ENCODE measurements at places on chromosomes 13 and 19.

GRCh38 chr19:31330237-31330636 lies 19.0 kb downstream of the TSHZ3 start:
- no peak for DNase-seq

DNA sequence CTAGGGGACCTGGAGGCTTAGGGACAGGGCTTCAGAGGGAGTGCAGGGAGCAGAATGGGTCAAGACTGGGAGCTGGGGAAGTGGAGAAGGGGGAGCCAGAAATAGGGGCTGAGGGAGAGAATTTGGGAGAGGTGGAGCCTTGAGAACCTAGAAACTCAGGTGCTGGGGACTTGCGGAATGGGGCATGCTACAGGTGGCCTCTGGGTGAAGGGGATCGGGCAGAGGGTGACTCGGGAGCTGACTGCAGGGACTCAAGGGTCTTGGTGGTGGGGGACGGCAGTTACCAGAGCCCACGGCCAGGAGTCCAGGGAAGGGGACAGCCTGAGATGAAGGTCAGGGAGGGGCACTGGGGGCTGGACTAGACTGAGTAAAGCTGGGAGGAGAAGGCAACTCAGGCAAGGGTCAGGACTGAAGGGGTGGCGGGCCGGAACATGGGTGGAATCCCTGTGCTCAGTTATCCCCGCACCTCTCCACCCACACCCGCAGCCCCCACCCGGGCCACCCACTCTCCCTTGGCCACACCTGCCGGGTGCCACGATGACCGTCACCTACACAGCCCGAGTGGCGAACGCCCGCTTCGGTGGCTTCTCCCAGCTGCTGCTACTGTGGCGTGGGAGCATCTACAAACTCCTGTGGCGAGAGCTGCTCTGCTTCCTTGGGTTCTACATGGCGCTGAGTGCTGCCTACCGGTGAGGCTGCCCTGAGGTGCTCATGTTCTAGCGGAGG lies 628 bp downstream of the BEST2 start:
- DNase-seq: no peak

DNA sequence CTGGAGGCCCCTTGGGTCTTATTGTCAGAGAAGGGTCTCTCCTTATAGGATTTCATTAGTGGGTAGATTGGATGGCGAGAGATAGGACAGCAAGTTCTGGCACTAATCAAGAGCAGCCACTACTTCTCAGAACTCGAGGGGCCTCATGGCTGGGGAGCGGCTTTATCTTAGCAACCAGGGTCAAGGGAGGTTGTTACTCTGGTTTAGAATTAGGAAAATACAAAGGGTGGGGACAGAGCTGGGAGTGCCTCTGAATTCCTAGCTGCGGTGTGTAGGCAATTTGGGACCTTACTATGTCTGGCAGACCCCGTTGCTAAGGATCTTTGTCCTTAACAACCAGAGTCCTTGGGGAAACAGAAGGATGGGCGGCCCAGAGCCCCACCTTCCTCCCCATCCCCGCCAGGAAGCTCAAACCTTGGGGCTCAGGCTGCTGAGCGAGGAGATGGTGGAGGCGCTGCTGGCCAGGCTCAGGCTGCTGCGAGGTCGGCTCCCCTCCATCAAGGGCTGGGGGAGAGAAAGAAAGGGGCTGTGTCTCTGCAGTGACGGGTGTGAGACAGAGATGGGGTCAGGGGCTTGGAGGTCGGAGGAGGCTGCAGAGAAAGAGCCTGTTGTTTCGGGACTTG lies 1.2 kb downstream of the PLEKHA4 start:
- DNase-seq: no peak

- peak; percentile 4 for DNase-seq
Measured at GRCh38 chr13:97028441-97029299, 34.4 kb upstream of the OXGR1 start.

DNA sequence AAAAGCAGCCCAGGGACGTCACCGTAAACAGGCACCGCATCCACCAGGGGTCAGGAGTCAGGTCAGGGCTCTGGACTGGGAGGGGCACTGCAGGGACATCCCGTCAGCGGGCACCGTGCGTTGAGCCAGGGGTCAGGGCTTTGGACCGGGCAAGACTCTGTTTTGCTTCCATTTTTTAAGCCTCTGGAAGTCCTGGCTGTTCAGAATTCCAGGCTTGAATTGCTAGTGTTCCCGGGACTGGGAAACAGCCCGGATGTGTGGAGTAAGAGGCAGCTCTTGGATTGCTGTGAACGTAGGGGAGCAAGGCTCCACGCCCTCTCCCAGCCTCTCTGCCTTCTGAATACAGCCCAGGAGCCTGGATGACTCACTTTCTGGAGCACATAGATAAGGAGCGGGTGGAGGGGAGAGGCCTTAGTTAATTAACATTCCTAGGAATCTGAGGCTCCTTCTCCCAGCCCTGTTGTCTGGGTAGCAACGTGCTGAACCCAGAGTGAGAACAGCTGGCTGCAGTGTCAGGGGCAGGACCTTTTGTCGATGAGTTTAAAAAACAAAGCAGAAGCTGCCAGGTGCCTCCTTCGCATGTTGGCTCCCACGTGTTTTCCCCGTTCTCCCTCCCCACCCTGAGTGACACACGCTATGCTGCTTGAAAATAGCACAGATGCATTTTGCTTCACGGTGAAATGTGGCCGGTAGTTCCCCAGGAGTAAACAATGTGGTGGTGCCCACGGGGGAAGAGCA lies 21.9 kb downstream of the ATP11A start:
- peak; percentile 90 for DNase-seq

DNA sequence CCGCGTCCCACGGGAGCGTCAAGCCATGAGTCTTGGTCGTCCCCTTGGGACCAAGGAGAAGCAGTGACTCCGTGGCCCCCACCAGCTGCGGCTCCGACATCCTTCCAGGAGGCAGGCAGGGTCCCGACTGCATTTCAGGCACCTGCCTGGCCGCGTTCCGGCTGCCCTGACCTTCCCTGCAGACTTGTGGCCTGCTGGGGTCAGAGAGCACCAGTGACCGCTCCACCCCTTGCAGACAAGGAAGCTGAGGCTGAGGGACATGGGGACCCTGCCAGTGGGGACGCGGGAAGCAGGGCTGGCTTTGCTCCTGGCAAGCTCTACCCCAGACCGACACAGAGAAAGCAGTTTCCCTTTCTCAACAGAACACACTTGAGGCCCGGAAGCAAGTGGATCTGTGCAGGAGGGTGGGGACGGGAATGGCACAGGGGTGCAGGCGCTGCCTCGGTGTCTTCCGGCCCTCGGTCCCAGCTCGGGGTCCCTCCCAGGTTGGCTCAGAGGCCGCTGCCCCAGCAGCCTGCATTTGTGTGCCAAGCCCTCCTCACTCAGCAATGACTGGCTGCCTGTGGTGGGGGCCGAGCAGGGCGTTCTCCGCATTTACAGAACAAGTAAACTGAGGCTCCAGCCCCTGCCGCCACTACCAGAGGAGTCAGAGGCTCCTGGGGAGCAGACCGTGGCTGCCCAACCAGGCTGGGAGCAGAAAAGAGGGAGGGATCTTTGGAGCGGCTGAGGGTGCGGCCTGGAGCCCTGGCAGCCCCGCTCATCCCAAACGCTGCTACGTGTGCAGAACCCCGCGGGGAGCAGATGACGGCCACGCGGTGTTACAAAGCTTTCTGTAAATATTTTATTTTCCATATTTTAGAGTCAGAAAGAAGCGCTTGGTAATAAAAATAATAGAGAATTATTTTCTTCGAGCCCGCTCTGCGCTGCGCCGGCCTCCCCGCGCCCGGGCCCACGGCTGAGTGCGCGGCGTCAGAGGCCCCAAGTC lies 43.9 kb downstream of the GAS6 start:
- DNase-seq: no peak

- no peak for DNase-seq
Measured at GRCh38 chr19:48991873-48992580, 1.1 kb downstream of the GYS1 start.

- DNase-seq: peak; percentile 72
Measured at GRCh38 chr19:1243768-1244692, 2.5 kb downstream of the ATP5F1D start.

- DNase-seq: no peak
Measured at GRCh38 chr19:30070968-30071632, 129.1 kb downstream of the URI1 start.

GRCh38 chr13:37446503-37446902 lies 152.1 kb downstream of the POSTN start:
- no peak for DNase-seq

DNA sequence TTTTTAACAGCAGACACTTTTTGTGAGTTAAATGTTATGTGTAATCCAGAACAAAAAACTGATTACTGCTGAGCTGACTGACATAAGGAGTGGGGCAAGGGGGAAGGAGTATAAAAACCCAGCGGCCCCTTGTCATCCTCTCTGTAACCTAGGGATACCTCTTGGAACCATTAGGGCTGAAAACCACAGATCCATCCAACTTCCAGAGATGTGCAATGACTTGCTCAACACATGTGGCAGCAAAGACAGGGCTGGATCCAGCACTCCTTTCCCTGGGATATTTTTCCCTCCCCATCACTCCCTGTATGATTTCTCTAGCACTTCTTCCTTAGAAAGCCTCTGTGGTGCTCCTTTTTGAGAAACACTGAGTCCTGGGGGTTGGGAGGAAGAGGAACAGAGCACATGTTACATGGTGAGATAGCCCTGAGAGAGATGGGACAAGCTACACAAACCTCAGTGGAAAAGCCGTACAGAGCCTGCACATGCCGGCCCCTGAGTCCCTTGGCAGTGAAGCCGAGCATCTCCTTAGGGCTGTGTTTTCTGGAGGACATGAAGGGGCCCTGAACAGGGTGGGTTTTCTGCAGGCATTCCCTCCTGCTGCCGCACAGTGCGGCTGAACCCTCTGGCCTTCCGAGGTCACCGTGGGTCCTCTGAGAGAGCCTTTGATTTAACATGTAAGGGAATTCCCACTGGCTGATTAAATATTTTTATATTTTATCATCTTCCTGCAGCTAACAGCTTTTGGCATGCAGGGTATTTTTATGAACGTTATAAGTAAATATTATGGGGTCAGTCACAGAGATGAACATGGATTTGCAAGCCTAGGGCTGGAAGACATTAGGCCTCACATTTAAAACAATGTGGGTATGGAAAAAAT lies 219.9 kb downstream of the COG6 start:
- DNase-seq: no peak

DNA sequence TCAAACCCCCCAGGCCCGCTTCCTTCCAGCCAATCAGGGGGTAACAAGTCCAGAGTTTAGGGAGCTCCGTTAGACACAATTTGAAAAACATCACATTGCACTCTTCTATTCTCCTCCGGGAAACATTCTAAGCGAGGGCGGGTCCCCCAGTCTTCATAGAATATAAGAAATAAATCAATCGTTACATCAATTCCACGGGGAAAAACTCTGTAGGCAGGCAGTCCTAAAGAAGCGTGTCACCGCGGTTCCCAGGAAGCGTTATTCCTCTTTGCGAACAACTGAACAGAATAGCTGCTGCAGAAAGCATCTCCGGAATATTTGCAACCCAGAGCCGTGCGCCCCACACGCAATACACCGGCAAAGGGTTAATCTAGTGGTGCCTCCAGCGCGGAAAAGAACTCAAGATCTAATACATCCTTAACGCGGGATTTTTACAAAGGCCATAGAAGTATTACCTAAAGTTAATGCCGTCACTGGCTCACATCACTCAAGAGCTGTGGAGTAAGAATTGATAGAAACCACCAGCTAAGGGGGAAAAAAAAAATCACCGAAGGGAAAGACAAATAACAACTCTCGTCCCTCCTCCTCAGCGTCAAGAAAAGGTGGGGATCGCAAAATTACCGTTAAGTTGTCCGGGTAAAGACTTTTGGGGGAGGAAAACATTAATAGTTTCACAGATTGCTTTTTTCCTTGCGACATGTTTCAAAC lies 65.1 kb downstream of the KCNRG start:
- DNase-seq: no peak

DNA sequence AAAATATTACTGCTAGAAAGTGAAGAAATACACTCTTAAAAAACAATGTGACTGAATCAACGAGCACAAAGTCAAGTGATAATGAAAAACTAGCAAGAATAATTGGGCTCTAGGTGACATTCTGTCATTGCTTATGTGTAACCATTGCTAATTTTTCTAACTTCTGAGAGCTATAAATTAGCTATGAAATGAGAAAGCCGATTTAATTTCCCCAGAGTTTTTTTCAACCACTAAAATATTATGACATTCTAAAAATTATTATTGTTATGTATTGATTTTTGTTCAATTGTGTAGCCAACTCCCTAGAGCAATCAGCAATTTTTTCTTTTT lies 458.6 kb upstream of the ATXN8OS start:
- no peak for DNase-seq

DNA sequence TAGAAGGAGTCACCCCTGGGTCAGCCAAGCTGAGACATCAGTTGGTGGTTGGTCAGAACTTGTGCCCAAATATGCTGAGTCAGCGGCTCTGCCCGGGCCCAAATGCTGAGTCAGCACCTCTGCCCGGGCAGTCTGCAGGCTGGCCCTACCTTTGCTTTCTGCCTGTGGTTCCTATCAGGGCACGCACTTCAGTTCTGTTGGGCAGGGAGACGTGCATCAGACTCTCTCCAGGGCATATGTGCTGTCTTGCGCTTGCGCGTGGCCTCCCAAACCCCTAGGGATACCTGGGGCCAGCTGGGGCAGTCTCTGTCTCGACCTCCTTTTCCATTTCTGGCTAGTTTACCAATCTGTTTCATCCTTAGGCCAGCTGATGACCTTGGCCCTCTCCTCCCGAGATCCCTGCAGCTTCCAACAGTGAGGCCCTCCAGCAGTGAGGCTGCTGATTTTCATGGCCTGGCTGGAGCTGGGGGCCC lies 24.4 kb upstream of the LDLR start:
- DNase-seq: no peak

DNA sequence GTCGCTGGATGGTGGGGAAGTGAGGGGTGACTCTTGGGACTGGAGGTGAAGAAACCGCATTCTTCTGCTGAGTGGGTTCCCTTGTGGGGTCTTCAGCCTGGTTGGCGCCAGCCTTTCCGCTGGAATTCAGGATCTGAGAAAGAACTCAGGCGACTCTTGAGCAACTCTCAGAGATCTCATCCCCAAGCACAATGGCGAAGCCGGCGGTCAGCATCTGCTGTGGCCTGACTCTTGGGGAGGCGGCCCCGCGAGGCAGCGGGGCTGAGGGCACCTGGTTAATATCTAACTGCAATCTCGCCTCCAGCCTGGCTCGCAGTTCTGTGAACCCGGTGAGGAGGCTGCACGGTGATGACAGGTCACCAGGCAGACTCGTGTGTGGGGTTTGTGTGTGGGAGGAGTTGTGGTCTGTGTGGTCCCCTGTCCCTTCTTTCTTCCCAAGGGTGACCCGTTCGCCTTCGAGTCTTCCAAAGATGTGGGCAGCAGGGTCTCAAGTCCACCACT lies 883 bp downstream of the ZNF441 start:
- DNase-seq: peak; percentile 6

- DNase-seq: no peak
Measured at GRCh38 chr19:1070931-1071791, 4.2 kb downstream of the ARHGAP45 start.

DNA sequence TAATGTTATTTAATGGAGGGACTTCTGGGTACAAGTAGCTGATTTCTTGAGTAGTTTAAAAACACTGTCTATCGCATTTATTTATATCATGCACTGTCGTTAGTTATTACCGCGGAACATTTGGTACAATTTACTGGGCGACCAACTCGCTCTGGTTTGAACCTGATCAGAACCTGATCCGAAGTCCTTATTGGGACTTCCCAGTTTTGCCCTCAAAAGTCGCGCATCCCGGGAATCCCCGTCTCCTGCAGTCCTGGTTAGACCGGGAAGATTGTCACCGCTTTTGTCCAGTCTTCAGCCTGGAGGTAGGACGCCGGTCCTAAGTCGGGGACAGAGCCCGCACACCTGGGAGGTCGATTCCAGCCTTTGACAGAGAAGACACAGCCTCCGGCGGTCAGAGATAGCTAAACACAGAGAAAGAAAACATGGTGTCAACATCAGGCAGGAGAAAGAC lies 694 bp downstream of the CLN5 start:
- no peak for DNase-seq
